ENCODE measurements at places on chromosomes 12 and 14.

- no peak for DNase-seq
Observed at GRCh38 chr12:82740129-82741000, 53.7 kb downstream of the TMTC2 start.

DNA sequence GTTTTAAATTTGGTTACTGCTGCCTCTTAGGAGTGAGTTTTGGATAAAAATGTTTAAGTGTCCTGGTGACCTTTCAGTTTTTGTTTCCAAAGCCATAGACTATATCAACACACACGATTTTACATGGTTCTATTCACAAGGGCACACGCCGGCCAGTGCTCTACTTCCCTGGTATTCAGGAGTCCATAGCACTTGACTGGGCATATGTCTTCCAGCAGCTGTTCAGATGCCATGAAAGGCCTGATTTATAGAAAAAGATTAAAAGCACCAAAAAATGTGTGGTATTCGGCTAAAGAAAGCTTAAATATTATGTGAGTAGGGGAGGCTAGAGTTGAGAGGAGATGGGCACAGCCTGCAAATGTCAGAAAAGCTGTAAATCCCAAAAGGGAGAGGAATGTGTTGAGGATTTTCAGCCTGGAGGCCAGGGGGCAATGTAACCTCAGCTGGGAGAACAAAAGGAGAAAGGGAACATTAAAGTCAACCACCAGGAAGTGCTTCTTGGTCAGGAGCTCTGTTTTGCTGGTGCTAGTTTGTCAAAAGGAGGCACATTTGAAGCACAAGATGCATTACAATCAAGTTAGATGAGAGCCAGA, 478.4 kb downstream of the RAD51B start:
- DNase-seq = peak; percentile 67

DNA sequence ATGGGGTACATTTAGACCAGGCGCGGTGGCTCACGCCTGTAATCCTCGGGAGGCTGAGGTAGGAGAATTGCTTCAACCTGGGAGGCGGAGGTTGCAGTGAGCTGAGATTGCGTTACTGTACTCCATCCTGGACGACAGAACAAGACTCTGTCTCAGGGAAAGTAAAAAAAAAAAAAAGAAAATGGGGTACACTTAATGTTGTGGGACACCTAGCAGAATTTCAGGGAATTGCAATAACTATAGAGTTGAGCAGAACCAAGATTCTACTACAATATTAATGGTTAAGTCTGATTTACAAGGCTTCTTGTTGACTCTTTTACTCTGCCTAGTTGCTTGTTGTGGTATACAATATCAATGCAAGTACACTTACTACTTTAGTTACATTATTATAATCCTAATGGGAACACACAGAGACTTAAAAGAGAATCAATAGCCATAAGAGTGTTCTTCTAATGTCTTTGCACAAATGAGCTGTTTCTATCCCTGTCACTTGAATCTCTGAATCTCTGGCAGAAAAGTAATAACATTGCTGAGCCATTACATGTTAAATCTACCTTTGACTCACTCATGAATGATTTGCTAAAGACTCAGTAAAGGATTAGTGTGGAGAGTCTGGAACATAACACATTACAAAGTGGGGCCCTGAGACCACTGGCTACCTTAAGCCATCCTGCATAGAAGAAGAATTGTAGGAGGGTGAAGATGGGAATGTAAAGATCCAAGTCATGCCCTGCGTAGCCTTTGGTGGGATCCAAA, 22.7 kb downstream of the BEST3 start:
- no peak for DNase-seq

DNA sequence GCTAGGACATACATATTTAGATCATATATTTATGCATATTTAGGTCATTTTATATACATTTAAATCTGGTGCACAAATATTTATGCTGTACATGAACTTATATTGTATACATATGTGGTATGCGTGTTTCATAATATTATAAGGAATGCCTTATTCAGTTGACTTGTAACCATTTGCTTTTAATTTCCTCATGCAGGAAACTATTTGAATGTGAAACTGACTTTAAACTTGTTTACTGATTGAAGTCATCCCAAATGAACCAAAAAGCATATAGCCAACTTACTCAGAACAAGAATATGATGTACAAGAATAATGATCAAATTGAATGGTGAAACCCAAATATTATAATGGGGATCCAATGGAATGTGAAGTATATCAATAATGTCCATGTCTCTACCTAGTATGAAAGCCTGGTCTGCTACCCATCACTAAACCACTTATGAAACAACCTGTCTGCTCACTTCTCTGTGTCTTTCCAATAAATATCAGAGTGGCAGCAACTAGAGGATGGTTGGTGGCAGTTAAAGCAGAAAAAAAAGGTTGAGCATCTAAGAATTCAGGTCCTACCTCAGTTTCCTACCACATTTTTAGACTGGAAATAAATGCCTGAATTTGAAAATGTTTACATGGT, 38.3 kb downstream of the RPS6KA5 start:
- DNase-seq = no peak

DNA sequence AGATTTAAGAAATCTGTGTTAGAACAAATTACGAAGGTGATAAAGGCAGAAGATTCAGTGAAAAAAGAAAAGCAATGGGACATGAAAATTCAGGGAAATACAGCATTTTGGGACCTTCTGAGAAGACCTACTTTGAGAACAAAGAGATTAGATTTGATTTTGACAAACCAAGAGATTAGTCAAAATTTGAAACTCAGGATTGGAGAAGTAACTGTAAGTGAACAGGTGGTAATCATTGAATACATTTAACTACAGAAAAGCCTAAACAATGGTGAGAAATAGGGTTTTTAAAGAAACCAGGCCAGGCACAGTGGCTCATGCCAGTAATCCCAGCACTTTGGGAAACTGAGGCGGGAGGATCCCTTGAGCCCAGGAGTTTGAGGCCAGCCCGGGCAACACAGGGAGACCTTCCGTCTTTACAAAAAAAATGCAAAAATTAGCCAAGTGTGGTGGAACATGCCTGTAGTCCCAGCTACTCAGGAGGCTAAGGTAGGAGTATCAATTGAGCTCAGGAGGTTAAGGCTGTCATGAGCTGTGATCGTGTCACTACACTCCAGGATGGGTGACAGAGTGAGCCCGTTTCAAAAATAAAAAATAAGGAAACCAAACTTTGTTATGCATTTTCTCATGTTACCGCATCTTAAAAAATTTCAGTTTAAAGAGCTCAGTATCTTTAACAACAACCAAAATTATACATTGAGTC, 8.9 kb upstream of the SAV1 start:
- DNase-seq = no peak

DNA sequence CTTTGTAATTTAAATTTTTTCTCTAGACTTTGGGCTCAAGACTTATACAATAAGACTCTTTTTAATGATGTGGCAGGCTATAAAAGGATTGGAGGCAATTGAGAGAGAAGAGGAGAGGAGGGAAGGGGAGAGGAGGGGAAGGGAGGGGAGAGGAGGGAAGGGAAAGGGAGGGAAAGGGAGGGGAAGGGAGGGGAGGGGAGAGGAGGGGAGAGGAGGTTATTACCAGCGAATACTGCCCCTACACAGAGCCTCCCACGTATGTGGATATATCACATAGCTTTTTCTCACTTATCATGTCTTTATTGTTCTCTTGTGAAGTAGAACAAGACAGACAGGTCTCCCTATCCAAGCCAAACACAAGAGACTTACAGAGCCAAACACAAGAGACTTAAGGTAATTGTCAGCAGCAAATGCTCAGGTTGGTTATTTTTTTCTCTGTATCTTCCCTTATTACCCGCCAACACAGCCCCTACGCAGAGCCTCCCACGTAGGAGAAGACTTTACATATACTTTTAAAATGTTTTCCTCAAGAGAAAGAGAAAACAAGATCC, 63.1 kb downstream of the DRAM1 start:
- DNase-seq = no peak

- no peak for DNase-seq
Observed at GRCh38 chr14:64919618-64920017, 5.4 kb downstream of the CHURC1 start.

DNA sequence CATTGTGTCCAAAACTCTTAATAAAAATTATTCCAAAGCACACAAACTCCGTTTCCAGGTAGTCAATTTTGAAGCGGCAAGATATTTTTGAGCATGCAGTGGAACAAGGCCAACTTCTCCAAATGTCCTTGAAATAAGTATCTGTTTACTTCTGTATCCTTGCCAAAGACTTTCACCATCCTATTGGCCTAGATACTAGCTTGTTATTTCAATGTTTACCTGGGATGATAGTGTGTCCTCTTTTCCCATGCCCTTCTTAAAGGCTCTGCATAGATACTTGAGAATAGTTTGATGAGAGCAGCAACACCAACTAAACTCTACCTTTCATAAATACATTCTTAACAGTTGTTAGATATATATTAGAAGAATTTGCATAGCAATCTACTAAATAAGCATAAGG, 160.9 kb downstream of the KCNC2 start:
- no peak for DNase-seq

GRCh38 chr14:103563226-103563620, 463 bp downstream of the COA8 start:
- no peak for DNase-seq

DNA sequence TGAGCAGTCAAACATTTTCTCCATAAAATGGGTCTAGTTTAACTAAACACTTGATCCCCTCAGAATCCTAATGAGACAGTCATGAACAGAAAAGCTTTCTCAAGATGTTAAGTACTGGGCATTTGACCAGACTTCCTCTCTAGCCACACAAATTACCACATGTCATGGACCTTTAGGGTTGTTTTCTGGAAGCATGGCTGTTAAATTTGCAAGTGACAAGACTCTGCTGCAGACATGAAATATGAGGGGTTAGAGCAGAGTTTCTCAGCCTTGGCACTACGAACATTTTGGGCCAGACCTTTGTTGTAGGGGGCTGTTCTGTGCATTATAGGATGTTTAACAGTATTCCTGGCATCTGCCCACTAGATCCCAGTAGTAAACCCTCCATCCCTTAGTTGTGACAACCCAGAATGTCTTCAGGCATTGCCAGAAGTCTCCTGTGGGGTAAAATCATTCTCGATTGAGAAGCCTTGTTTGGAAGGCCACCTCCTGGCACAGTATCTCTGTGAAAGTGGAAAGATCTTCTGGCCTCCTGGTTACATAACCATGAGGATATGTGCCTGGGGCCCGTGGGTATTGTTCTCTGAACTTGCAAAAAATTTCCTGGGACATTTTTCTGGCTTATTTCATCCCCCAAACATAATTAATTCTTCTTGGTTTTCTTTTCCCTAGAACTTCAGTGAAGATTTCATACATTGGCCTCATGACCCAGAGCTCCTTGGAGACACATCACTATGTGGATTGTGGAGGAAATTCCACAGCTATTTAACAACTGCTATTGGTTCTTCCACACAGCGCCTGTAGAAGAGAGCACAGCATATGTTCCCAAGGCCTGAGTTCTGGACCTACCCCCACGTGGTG, 4.3 kb downstream of the TMEM106C start:
- DNase-seq = peak; percentile 25

- DNase-seq = no peak
Observed at GRCh38 chr12:109654357-109654756, 59.3 kb upstream of the FAM222A start.

- DNase-seq = no peak
Observed at GRCh38 chr14:90756755-90757345, 59.4 kb downstream of the TTC7B start.

- no peak for DNase-seq
Observed at GRCh38 chr12:73361864-73362230, 1089.7 kb downstream of the TRHDE start.

- no peak for DNase-seq
Observed at GRCh38 chr14:102940729-102941362, 18.4 kb downstream of the AMN start.

DNA sequence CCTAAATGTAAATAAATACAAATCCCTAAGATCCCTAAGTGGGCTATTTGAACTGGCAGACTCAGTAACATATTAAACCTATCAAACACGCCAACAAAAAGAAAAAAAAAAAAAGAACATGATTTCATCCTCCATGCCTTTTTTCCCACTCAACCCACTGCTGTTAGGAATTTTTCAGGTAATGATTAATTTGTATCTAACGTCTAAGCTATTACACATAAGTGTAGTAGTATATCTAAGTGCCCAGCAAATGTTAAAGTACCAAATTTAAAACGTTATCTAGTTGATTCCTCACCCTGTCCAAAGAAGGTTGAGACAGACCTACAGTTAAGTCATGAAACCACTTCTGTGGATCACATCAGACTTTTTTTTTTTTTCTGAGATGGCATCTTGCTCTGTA, 16.4 kb upstream of the ARID4A start:
- no peak for DNase-seq

GRCh38 chr14:61925043-61925442, 162.8 kb downstream of the SNAPC1 start:
- no peak for DNase-seq
